ENCODE measurements at places on chromosomes 5 and 9.

- DNase-seq: no peak
Observed at GRCh38 chr5:98795243-98795642, 21.8 kb downstream of the RGMB start.

DNA sequence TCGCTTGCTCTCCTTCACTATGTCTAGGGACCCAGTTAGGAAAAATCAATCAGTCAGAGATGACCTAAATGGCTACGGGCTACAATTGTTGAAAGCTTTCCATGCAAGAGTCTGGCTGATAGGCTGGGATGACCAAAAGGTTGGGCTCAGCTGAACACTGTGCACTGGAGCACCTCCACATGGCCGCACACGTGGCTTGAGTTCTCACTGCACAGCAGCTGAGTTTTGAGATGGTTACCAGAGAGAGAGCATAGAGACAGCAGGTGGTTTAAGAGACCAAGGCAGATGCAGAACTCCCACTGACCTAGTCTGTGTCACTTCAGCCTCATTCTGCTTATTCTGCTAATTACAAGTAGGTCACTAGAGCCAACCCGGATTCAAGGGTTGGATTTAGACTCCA, 2354.8 kb upstream of the C9orf72 start:
- no peak for DNase-seq

DNA sequence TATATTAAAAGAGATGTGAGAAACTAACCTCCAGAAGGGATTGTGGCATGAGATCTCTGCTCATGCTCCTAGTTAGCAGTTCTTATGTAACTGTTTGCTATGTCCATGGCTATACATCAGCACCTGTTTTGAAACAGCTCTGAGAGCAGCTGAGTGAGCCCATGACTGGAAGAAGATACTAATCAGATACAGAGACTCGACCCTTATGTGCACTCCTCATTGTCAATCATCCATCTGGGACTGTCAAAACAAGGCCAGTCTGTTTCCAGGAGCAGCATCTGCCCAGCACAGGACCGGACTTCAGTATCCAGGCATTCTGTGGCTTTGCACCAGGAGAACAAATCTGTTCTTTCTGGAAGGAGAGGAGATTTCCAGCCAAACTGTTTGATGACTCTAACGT, 77.7 kb downstream of the EFNA5 start:
- DNase-seq: peak; percentile 6

GRCh38 chr9:127162046-127162863, 39.8 kb upstream of the ANGPTL2 start:
- DNase-seq: no peak

DNA sequence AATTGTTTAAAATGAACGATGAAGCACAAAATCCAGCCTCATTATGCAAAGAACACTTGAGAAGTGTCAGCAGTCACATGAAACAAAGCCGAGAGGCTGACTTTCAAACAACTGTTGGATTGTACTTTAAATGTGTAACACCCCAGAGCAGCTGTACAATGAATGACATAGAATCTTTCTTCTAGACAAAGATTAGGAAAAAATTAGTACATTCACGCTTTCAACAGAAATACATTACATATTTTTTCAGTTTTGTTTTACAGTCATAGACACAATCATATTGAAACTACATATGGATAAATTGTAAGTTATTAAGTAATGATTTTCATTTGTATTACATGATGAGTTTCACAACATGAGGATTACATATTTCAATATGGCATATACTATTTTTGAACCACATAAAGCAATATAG, 10.6 kb upstream of the AGXT2 start:
- DNase-seq: no peak

GRCh38 chr9:105053209-105053652, 125.3 kb upstream of the ABCA1 start:
- DNase-seq: peak; percentile 10

GRCh38 chr9:69771775-69772418, 12.1 kb upstream of the PTAR1 start:
- no peak for DNase-seq

DNA sequence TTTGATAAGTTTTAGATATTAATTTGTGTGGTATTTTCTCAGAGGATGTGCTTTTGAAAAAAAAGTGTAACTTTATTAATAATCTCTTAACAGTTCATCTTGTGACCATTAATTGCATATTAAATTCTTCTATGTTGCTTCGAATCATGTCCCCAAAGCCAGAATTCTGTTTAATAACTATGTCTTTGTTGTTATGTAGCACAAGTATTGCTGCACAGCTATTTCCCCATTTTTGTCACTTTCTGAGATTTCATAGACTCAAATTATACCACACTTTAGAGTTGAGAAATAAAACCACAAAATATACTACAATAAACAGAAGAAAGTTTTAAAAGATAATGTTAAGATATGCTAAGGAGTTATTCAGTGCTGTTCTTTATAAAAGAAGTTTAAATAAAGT, 2.8 kb downstream of the MEF2C start:
- no peak for DNase-seq

GRCh38 chr5:143758015-143758414, 53.9 kb upstream of the HMHB1 start:
- DNase-seq: no peak

GRCh38 chr5:60797482-60798153, 46.5 kb downstream of the ELOVL7 start:
- DNase-seq: no peak

GRCh38 chr9:82184524-82184923, 196.0 kb downstream of the SPATA31D1 start:
- no peak for DNase-seq

- DNase-seq: no peak
Observed at GRCh38 chr5:5159282-5160103, 19.4 kb downstream of the ADAMTS16 start.

DNA sequence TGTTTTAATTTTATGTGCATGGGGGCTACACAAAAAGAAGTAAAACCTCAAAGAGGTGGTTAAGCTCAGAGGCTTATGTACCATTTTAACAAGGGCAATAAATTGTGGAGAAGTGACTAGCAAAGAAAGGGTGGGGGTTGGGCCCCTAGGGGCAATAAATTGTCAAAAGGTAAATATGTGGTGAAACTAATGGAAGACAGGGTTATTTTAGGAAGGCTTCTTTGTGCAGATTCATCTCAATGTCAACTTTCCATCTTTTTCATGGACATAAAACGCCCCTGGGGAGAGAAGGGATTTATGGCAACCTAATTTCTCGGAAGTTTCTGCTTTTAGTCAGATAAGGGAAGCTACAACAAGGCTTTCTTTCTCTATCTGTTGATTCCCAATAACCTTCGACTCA, 42.5 kb upstream of the GOLM1 start:
- no peak for DNase-seq

- no peak for DNase-seq
Observed at GRCh38 chr9:78807286-78807685, 510.4 kb downstream of the PSAT1 start.

GRCh38 chr5:139684881-139685749, 37.0 kb downstream of the CXXC5 start:
- no peak for DNase-seq

DNA sequence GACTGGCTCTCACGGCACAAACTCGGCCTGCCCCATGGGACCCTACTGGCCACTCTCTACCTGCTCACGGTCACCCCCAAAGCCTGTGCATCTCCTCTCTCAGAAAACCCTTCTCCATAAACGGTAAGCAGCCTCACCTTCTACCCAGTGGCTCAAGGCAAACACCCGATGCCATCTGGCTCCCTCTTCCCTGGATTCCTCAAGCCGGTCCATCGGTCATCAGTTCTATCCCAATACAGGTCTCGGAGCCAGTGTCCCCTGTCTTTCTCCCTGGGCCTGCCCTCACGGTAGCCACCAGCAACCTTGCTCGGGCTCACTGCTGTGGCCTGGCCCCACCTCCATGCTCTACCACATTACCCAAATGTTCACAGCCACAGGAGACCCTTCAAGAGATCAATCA, 134.1 kb downstream of the ROR2 start:
- DNase-seq: no peak

- DNase-seq: no peak
Observed at GRCh38 chr5:82465235-82465634, 187.1 kb upstream of the RPS23 start.

- DNase-seq: no peak
Observed at GRCh38 chr9:1238407-1238806, 188.2 kb downstream of the DMRT2 start.

GRCh38 chr5:75839547-75839946, 122.3 kb upstream of the POC5 start:
- DNase-seq: no peak

- DNase-seq: no peak
Observed at GRCh38 chr9:81035601-81036000, 653.7 kb downstream of the TLE1 start.

DNA sequence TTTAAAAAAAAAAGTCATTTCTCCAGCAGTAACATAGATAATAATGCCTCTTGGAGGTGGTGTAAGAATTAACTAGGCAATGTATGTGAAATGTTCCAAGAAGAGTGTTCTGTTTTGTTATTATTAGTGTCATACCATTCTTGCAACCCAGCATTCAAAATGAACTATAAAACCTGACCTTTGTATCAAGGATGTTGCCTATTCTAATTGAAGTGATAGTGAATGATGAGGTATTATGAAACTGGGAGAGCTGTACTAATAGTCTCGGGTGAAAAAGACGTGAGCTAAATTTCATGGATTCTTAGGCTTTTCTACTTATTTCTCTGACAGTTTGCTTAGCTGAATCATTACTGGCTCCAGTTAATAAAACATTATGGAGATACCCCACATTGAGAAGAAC, 224.6 kb downstream of the CD180 start:
- no peak for DNase-seq

- DNase-seq: no peak
Observed at GRCh38 chr9:135610290-135611141, 28.8 kb downstream of the GLT6D1 start.

DNA sequence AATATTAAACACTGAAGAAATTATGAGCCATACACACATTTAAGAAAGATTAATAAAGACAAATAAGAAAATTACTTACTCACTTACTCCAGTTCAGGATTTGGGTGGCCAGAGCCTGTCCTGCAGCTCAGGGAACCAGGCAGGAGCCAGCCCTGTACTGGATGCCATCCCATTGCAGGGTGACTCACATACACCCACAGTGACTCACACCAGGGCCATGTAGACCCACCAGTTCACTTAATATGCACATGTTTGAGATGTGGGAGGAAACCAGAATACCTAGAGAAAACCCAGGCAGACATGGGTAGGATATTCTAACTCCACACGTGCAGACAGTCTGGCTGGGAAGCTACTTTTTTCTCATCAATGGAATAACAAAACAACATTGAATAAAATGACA, 49.6 kb upstream of the ADRB2 start:
- peak; percentile 48 for DNase-seq

DNA sequence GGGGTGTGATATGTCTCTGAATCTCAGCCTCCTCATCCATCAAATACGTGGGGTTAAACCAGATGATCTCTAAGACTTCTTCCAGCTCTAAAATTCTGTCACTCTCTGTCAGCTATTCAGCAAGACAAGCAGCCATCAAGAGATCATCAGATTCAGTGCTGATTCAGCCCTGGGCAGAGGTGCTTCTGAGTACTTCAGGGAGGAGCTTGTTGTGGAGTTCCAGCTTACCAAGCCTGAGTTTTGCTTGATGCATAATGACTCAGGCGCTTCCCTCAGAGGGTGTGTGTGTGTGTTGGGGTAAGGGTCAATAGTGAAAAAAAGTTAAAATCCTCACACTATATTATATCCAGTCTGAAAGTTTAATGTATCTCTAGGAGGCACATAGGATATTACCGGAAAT, 29.6 kb upstream of the TAF1L start:
- peak; percentile 8 for DNase-seq

DNA sequence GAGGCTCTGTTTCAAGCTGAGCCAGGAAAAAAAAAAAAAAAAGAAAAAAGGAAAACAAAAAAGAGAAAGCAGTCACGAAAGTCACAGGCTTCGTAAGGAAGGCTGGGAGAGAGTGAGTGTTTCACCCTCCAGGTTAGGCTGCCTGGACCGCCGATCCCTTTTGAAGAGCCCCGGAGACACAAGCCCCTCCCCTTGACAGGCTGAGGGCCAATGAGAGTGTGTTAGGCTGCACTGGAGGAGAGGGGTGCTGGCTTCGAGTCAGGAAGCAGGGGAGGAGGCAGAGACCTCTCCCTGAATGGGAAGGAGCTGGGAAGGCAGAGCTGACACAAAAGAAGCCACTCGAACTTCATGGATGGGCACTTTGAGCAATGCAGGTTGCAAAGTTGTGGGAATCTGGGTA, at the start of gene NMUR2:
Gene NMUR2, minus strand, starts transcription at position 135 of the 400 bp plus-strand sequence. CDS start 166 bp downstream, outside the sequence.
- peak; percentile 84 for DNase-seq

- DNase-seq: no peak
Observed at GRCh38 chr5:10723514-10723913, 37.5 kb downstream of the DAP start.

- peak; percentile 5 for DNase-seq
Observed at GRCh38 chr5:81554647-81555046, 160.7 kb upstream of the ACOT12 start.

- DNase-seq: no peak
Observed at GRCh38 chr9:109171926-109172325, 4.9 kb upstream of the FRRS1L start.

DNA sequence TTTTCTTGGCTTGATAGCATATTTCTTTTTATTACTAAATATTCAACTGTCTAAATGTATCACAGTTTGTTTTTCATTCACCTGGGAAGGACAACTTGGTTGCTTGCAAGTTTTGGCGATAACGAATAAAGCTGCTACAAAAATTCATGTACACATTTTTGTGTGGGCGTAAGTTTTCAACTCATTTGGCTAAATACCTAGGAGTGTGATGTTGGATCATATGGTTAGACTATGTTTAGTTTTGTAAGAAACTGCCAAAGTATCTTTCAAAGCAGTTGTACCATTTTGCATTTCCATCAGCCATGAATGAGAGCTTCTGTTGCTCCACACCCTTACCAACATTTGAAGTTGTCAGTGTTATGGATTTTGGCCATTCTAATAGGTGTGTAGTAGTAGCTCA, 428.0 kb downstream of the ACTL7B start:
- DNase-seq: no peak

GRCh38 chr9:25177858-25178257, 500.4 kb downstream of the TUSC1 start:
- no peak for DNase-seq

DNA sequence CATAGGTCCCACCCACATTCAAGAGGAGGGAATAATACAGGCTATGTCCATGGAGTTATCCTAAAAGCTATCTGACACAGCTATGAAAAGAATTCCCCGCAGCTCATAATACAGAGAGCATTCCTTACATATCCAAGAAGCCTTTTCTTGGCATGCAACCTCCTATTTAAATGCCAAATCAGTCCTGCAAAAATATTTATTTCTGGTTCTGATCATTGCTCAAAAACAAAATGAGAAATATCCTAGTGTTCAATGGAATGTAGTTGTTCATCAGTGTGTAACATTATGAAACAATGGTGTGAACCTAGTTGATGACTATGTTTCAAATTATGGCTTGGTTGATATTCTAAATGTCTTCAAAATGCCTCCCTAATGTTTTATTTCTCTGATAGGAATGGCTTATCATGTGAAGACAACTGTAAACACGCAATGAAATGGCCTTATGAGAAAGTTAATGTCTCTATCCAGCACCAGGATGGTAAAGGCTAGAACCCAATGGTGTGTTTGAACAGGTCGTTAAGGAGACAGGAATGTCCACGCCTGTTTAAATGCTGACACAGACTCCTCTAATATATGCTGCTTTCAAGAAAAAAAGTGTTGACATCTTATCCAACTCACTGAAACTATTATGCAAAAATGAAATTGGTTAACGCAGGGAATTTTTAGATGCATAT, 126.7 kb upstream of the CDH6 start:
- DNase-seq: no peak

GRCh38 chr5:39063037-39063436, 11.2 kb downstream of the RICTOR start:
- DNase-seq: no peak
